ENCODE measurements at places on chromosomes 5 and 9.
A peak's percentile ranks its signal among the peaks of the same experiment; 100 is the strongest.

GRCh38 chr9:14428781-14429230 is 114.9 kb upstream of the NFIB start:
- DNase-seq, result peak; percentile 36

DNA sequence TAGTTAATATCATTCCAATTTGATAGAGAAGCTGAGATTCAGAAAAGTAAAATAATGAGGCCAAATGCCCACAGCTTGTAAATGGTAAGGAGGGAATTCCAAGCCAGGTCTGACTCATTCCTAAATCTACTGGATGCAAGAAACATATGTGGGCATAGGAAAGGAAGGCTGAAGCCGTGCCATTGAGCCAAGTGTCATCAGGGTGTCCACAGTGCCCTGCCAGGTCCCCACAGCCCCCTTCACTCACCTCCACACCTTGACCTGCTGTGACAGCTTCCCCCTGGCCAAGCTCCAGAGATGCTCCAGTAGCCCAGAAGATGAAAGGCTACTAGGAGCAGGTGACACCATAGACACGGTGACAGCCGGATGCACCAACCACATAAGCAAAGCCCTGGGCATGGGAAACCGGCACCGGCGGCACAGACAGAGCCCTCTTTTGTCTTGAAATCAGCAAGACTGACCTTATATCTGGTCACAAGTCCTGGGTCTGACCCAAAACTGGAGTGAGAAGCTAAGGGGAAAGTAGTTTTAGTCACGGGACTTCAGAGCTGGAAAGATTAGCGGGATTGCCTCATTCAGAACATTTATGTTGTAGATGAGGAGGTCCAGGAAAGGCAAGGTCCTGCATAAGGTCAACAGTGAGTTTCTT is 20.1 kb upstream of the FAT2 start:
- no peak for DNase-seq

- DNase-seq, result no peak
Observed at GRCh38 chr5:116563736-116564308, 10.8 kb downstream of the SEMA6A start.

DNA sequence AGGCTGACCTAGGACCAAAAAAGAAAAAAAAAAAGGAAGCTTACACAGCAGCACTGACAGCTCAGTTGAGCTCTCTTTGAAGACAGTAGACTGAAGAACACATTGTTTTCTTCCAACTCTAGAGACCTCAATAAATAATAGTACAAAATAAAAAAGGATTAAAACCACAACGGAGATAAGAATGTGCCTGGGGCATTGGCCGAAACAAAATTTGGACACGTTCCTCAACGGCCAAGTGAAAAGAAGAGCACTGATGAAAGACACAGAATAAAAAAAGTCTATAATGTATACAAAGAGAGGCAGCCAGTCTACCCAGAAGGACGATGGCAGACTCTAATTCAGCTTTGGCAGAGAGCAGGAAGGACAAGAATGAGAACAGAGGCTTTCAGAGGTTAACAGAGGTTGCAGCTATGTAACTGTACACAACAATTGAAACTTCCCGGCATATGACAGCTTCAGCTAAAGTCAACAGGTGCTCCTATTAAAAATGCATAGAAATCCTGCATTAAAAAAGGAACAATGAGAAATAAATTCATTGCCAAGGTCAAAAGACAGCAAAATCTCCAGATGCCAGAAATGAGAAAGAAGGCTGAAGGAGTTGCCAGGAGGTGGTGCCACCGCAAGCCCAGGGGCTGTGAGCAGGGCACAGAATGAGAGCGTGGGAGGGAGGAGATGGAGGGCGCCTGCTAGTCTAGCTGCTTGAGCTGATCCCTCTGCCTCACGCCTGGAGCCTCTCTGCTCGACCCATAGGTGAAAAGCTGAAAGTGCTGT is 113.9 kb downstream of the DCP2 start:
- DNase-seq, result no peak

DNA sequence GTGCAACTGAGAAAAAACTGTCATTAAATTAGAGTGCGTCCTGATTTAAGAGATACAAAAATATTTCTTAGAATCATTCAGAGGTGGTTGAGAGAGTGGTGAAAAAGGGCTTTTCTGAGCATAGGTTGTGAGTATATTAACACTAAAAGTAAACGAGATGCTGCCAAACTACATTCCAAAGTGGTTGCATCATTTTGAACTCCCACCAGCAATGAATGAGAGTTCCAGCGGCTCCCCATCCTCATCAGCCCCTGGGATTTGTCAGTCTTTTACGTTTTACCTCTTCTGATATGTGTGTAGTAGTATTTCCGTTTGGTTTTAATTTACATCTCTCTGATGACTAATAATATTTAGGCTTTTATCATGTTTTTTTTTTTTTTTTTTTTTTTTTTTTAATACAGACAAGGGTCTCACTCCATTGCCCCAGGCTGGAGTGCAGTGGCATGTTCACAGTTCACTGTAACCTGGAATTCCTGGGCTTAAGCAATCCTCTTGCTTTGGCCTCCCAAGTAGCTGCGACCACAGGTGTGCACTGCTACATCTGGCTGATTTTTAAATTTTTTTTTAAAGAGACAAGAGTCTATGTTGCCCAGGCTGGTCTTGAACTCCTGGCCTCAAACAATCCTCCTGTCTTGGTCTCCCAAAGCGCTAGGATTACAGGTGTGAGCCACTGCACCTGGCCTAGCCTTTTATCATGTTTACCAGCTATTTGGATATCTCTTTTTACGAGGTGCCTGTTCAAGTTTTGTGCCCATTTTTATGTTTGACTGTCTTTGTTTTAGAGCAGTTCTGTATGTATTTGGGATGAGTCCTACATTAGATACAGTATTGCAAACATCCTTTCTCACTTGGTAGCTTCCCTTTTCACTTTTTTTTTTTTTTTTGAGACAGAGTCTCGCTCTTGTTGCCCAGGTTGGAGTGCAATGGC is 17.0 kb downstream of the PRRT1B start:
- DNase-seq, result no peak

DNA sequence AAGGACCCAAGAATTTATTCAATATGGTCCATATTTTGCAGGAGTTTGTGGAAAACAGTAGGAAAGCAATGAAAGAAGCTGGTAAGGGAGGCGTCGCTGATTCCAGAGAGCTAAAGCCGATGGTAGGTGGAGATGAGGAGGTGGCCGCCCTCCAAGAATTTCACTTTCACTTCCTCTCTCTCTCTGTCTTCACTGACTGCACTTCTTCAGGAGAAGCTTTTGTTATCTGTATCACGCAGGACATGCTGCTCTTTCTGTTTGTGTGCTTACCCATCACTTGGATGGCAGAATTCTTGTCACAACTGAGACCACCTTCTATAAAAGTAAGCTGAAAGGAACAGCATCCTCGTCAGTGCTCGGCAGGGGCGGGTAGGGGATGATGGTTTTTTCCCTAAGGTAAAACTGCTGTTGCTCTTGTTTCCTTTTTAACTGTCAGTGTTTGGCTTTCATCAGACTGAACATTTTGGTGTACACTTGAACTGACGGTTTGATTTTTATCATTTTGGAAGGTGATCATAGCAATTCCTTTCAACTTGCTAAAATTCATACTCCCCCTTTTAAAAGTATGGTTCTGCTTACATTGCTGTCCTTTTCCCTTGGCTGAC is 62.4 kb upstream of the FSD1L start:
- peak; percentile 53 for DNase-seq

- no peak for DNase-seq
Observed at GRCh38 chr5:154200221-154200620, 9.7 kb downstream of the GALNT10 start.

DNA sequence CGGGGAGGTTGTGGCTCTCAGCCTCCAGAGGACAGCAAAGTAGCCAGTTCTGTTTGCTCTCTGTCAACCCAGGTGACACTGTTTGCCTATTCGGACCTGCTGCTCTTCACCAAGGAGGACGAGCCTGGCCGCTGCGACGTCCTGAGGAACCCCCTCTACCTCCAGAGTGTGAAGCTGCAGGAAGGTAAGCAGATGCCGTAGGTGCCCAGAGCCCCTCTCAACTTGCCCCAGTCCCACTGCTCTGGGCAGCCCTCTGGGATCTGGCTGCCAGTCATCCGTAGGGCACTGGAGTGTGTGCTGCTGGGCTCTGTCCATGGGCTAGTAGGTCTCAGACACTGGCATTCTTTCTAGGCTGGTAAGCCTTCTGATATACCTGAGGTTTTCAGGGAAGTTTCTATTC is 59.3 kb downstream of the RGS3 start:
- DNase-seq, result no peak

DNA sequence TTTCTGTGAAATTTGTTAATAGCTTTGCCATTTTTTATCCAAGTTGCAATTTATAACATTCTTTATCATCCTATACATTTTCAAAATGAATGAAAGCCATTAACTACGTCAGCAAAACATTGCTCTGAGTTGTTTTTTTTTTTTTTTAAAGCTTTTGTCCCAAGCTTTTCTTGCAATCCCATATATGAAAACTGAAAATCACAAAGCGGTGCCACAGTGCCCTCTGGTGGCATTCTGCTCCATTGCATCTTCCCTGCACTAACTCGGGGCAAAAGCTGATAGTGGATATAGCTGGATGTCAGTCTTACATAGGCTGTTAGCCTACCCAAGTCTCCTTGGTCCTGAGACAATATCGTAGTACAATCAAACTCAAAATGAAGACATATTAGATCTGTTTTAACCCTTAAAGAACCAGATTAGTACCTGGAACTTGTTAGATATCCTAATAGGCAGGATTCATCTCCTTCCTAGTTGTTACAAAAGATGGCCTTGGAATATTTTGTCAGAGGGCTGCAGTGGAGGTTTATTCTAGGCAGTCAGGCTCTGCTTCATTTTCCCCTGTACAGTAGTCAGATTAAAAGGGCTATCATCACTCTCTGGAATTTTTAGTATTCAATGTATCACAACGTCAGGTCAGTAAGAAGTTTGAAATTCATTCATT is 669.9 kb downstream of the PTPRD start:
- peak; percentile 41 for DNase-seq

DNA sequence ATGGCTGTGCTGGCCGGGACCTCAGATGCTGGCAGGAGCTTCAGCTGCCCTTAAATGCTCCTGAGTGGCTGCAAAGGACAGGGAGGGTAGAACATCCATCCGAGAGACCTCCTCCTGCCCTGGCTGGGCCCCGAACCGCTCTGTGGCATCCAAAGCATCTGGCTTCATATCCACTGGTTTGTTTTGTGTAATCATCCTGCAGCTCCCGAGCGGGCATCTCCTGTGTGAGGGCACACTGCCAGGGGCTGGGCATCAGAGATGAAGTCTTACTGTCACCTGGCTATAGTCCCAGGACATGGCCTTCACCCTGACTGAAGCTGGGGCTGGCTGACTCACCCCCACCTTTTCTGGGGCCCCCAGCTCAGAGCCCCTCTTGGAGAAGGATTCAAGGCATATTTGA is 18.5 kb upstream of the NTNG2 start:
- no peak for DNase-seq

- DNase-seq, result no peak
Observed at GRCh38 chr5:137385064-137385463, 114.1 kb downstream of the SPOCK1 start.

DNA sequence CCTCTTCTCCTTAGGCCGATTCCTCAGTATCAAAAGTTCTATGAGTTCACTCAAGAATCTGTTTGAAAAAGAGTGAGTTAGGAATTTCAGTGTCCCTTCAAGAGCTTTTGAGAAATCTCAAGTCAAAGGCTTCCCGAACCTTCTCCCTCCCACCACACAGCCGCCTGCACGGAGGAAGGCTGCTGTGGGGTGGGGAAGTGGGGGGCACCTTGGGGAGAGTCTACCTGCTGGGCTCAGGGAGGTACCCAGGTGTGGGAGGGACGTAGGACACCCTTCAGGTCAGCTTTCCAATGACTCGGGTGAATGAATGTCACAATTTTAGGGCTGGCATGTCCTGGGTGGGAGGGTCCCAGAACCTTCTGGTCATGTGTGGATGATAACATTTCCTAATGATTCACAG is 17.5 kb downstream of the CXCL14 start:
- no peak for DNase-seq

DNA sequence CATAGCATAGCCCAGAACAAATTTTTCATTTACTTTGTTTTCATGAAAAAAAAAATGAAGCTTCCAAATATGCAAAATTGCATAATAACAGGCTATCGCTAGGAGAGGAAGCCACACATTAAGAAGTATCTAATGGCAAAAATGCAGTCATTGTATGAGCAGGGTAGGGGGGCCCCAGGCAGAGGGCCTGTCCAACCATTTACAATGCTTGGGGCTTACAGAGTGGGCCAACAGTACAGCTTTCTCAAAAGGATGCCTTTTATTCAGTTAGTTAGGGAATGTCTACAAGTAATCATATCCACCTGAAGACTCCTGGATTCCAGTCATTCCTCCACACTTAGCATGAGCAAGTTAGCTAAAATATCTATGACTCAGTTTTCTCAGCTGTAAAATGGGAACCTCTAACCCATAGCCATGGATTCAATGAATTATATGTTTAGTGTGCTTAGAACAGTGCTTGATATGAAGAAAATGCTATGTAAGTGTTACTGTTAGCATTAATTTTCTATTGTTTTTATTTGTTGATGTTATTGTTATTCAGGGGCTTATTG is 117.7 kb downstream of the GAS1 start:
- DNase-seq, result no peak

- DNase-seq, result no peak
Observed at GRCh38 chr9:36665921-36666431, 93.3 kb downstream of the MELK start.

DNA sequence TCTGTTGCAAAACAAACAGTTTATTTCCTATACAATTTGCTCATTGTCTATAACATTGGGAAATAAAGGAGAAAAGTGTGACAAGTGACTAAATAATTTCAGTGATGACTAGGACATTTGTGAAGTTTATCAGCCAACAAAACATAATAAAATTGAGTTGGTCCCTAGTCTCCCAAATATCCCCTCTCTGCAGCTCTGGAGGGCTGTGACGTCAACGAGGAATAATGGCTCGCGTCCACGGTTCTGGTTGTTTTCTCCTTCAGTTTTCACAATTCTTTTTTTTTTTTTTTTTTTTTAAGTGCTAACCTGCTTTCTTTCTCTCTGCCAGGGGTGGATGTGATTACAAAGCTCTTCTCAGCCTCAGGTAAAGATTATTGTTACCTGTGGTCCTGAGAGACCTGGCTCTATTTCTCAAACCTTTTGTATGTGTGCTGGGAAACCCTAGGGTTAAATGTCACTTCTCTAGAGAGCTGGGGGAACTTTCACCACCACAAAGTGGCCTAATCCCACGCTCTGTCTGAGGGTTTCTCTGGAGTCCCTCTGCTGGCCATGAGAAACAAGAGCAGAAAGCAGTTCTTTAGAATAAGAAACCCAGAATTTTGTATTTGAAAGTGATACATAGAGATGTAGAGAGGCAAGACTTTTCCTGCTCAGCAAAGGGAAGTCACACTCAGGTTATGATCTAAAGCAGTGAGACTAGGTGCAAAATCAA is 36.2 kb upstream of the ANKRD55 start:
- DNase-seq, result peak; percentile 8

- no peak for DNase-seq
Observed at GRCh38 chr9:10341057-10341456, 271.7 kb downstream of the PTPRD start.

- no peak for DNase-seq
Observed at GRCh38 chr9:3323714-3324113, 202.1 kb downstream of the RFX3 start.

- no peak for DNase-seq
Observed at GRCh38 chr5:72459089-72459661, 48.0 kb downstream of the ZNF366 start.

GRCh38 chr9:37034305-37034937 is 353 bp upstream of the PAX5 start:
- DNase-seq, result peak; percentile 83

- no peak for DNase-seq
Observed at GRCh38 chr5:158711927-158712529, 387.7 kb downstream of the EBF1 start.

Data from germinal center (tissue), 1 donor.